ENCODE measurements at places on chromosomes 7 and 10.

GRCh38 chr7:151814400-151815009 lies 62.4 kb downstream of the PRKAG2 start:
- no peak for DNase-seq

DNA sequence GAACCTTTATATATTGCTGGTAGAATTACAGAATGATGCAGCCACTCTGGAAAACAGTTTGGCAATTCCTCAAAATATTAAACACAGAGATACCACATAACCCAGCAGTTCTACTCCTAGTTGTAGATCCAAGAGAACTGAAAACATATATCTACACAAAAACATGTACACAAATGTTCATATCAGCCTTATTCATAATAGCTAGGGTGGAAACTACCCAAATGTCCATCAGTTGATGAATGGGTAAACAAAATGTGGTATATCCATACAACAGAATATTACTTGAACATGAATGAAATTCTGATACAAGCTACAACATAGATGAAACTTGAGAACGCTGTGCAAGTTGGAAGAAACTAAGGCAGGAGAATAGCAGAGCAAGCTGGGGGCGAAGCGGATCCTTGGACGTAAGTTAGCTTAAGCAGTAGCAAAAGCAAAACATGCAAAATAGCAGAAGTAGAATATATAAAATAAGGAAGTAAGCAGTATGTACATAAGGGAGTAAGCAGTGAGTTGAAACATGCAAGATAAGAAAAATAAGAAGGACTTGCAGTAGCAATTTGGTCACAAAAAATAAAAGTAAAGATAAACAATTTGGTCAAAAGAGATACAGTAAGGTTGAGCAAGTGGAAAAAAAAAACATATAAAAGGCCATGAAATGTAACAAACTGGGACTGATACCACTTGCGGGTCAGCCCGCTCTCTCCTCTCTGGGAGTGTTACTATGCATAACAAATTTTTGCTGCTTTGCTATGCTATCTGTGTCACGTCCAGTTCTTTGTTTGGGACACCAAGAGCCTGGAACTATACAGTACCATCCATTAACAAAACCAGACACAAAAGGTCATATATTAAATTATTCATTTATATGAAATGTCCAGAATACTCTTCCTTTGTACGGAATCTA lies 18.0 kb upstream of the HILPDA start:
- no peak for DNase-seq

GRCh38 chr10:91592266-91592975 lies 40.5 kb downstream of the PPP1R3C start:
- DNase-seq: no peak

DNA sequence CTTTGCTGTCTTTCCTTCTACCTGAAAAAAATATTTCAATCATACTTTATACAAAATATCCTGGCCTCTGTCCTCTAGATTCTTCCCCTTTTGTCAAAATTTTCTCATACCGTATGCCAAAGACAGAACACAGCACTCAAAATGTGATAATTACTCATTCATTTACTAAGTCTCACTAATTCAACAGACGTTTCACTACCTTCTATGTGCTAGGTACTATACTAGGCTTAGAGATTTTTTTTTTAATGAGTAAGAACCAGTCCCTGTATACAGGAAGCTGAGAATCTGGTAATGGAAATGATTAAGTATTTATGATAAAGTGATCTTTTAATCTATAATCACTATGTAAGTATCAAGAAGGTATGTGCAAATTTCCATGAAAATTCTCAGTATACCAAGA lies 128.0 kb downstream of the ELAPOR2 start:
- DNase-seq: no peak

GRCh38 chr10:76675951-76676587 lies 961.5 kb downstream of the KCNMA1 start:
- DNase-seq: no peak

GRCh38 chr10:6068422-6068821 lies 6.3 kb upstream of the IL2RA start:
- DNase-seq: no peak

- no peak for DNase-seq
Measured at GRCh38 chr10:90818736-90819135, 39.1 kb downstream of the HTR7 start.

GRCh38 chr10:80552151-80552646 lies 14.5 kb downstream of the SH2D4B start:
- DNase-seq: no peak

- peak; percentile 4 for DNase-seq
Measured at GRCh38 chr10:55091691-55092328, 290.8 kb upstream of the PCDH15 start.

DNA sequence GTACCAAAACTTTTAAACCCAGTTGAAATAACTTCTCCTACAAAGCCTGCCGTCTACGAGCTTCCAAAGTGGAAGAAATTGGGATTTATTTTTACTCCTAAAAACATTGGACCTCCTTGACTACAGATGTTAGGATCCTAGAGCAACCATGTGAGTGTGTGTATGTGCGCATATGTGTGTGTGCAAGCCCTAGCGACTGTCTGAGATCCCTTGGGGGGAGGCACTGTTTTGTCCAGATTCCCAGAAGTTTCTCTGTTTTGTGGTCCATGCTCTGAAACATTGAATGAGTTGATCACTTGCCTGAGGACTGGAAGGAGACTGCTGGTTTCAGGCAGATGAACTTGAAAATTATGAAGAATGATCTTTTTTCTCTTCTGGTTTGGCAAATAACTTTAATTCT lies 312.3 kb upstream of the ZNF32 start:
- no peak for DNase-seq

DNA sequence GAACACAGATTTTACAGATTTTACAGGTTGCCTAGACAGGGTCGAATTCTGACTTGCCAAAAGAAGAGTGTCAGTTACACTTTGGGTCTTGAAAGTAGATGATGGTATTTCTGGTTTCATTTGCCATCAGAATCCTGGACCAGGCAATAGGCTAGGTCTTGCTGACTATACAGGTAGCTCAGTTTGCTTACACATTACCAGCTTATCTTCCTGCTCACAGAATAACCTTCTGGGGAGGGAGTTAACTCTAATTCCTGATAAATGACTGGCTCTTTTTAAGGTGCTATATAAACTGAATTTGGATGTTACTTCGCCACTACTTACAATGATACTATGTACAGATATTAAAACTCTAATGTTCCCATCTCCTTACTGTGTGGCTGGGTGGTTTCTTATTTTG lies 39.8 kb downstream of the GBF1 start:
- no peak for DNase-seq

GRCh38 chr10:33858326-33858725 lies 523.9 kb upstream of the NRP1 start:
- DNase-seq: no peak

DNA sequence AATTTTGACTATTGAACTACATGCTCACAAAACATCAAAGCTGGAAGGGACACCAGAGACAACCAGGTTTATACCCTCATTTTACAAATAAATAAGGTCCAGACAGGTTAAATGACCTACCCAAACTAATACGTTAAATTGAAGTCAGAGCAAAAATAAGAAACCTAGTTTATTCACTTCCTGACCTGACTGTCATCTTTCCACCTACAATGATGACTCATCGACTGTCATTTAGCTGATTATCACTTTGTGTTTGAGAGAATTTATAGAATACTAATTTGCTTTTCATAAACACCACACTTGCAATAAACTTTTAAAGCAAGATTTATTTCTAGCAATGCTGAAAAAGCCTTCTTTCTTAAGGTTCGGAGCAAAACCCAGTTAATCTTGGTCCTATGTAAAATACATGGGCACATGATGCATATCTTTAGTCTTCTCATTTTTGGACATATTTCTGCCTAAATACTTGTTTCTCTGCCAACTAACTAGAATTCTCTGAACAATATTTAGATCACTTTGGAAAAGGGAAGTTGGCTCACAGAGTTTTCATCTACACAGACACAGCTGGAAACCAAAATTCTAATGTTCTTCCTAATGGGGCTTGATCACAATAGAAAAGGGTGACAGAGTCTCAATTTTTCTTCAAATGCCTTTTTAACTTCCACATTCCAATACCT lies 16.7 kb upstream of the LRRN3 start:
- DNase-seq: no peak

- no peak for DNase-seq
Measured at GRCh38 chr10:1119027-1119426, 62.8 kb downstream of the WDR37 start.

DNA sequence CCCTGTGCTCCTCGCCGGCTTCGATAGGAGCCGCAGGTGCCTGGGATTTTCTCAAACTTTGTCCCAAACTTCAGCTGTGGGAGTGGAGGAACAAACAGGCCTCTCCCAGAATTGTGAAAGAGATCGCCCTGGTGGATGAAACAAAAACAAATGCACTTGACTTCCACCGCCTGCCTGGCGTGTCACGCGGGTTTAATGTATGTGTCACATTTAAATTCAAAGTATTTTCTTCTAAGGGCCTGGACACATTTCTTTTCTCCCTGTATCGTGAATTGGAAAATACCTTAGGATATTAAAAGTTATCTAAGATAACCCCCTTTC lies 694 bp upstream of the WASL start:
- DNase-seq: peak; percentile 85

DNA sequence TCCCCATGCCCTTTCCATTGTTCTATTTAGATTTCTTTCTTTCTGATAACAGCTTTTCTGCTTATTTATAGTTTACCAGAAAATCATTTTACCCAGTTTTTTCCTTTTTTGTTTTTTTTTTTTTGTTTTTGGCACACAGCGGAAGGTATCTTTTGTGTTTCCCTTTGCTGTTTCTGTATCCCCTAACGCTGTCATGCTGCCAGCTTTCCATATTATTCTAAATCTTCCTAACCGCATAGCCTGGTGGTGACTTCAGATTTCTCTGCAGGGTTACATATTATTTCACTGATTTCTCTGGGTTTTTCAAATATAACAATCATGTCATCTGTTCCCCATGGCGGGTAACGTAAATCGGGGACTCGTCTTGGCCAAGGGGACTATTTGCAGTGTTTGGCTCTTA lies 4.0 kb upstream of the SLC29A4 start:
- DNase-seq: no peak

DNA sequence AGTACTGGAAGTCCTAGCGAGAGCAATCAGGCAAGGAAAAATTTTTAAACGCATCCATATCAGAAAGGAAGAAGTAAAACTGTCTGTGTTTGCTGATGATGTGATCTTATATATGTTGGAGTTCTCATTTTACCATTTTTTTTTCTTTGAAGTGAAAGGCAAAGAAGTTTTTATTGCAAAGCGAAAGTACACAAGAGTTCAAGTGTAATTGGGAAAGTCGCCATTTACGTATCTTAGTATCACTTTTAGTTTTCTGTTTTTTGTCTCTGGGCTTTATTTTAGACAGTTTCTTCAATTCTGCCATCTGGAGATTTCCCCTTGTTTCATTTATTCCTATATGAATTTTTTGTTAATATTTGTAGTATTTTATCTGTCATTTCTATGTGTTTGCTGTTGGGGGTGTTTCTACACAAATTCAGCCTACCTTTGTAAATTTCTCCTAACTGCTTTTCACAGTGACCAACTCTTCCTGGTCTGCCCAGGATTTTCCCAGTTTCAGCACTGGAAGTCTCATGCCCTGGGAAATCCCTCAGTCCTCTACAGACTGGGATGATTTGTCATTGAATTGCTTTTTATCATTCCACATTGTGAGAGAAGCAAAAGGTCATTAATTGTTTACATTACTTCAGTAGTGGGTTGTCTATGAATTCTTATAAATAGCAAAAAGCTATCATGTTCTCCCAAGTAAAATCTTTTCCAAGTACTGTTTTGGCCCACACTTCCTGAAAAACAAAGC lies 23.2 kb downstream of the BET1 start:
- DNase-seq: no peak

GRCh38 chr7:19209166-19209696 lies 64.0 kb upstream of the FERD3L start:
- no peak for DNase-seq

DNA sequence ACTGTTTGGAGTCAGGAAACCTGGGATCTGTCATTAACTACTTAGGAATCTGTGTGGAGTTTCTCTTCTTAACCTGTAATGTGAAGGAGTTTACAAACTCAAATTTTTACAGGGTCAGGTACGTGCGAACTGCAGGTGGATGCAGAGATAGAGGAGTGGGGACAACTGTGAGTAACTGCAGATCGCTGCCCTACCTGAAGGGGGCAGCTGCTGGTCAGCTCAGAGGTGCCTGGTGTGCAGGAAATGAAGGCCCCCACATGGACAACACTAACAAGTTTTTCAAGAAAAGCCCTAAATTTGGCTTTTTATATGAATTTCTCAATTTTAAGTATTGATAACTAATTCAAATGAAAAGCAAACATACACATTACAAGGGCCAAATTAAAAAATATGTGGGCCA lies 380.0 kb downstream of the REEP3 start:
- DNase-seq: no peak

DNA sequence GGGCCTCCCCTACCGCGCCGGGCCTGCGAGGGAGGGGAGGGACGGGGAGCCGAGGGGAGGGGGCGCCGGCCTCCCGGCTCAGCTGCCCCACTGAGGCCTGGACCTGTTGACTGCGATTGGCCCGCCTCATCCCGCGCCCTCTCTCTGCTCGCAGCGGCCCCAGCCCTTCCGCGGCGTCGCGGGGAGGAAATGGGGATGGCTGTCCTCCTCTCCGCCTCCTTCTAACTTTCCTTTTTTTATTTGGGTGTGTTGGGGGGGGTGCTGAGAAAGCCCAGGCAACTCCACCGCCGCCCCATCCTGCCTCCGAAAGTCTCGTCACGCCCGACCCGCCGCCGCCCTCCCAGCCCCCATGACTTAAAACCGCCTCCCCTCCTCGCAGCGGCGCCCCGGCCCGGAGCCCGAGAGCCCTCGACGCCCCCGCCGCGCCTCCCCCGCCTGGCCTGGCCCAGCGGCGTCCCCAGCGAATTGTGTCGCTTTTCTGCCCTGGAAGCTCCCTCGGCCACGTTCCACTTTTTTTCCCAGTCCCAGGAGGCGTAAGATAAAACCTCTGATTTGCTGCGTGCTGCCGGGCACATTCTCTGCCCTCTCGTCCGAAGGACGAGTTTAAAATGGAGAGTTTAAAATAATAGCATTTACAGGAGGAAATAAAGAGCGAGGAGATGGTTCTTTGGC lies 842 bp upstream of the SKIDA1 start:
- DNase-seq: peak; percentile 84

DNA sequence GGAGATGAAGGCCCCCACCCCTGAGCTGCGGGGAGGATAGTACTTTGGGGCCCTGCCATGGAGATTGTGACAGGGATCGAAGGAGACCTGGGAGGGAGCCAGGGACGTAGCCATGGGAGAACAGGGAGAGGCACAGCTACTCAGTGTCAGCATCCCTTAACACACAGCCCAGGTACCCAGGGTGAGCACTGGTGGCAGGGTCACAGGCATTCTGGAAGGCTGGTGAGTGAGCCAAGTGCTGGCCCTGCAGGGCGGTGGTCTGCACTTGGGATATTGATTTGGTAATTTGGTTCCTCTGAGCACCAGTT lies 39.8 kb downstream of the VWA2 start:
- DNase-seq: no peak

Measured in ELR (cell line).